Stimulated activated CD8-positive, alpha-beta memory T cell treated with anti-CD3 and anti-CD28 coated beads, Interleukin-4, amount 100 ng/mL, for 48 hours (primary cell): ENCODE measurements at places on chromosomes 5 and 9.
A peak's percentile ranks its signal among the peaks of the same experiment; 100 is the strongest.

DNA sequence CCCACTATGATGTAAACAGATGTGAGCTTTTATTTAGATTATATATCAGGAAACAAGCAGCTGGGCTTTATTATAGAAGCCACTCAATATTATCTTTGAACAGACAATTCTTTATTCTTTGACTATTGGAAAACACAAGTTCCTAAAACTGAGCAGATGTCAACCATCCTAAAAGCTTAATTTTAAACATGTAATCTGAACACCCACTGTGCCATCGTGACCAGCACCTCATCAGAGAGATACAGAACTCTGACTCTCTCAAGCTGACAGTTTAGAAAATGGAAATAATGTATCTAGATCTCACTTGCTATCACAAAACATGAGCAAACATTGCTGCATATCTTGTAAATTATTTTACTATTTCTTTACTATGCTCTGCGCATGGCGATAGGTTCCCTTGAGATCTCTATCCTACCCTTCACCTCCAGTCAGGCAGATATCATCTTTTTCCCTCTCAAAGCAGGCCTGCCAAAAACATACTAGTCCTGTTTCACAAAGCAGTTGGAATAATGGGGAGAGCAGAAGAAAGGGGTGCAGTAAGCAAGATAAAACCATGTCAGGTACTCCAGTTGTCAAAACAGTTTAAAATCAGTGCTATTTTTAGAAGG lies 151.0 kb downstream of the KIAA0825 start:
- DNase-seq, result no peak

DNA sequence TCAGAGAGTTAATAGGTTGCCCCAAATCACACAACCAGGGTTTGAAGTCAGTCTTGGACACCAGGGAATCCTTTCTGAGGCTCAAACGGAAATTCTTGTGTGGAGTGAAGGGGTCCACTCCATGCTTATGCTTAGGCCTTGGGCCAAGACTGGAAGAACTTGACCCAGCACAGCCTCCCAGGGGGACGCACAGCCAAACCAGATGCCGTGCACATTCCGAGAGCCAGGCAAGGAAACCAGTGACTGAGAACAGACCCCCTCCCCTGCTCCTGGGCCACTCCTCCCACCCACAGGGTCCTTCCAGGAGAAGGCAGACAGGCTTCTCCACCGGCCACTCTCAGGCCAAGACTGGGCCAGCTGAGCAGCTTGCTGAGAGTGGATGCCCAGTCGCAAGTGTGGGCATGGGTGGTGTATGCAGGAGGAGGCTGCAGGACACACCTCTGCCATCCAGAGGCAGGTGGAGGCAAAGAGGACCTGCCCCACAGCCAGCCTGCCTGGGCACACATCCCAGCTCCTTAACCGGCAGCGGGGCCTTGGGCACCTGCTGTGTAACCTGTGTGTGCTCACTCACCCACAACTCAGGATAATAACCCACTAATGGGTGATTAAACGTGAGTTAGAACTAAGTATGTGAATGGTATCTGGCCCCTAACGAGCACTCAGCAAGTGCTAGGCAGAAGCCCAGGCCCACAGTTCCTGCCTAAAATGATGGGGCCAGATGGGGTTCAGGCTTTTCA lies 38.0 kb downstream of the NIPAL4 start:
- DNase-seq, result no peak

DNA sequence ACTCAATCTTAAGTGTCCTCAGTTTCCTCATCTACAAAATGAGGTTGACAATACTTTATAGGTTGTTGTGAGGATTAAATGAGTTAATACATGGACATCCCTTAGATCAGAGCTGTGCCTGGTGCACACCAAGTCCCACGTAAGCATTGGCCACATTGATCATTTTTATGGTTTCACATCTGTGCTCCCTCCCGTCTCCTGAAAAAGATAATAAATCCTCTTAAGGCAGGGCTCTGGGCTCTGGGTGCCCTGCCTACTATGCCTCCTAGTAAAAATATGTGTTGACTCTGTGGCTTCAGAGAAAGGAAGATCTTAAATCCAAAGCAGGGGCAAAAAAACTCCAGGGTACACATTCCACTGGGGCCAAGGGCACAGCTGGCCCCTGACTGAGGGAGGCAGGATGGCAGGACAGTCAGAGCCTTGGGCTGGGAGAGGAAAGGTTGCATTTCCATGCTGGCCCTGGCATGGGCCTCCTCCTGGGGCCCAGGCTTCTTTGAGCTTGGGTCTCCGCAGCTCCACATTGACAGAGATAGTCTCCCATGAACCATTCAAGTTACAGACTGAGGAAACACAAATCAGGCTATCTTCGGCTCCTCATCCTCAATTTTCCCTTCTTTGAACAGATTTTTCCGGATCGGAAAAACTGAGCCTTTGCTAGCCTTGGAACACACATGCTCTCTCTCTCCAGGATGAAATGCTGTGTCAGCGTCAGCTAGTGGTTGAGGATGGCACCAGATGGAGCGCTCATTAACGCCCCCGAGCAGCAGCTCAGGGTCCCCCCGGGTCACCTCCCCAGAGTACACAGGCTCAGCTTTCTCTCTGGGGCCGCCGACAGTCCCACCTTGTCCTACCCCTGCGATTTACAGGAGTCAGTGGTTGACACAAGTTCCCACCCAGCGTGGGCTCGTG lies 22.4 kb upstream of the KIF12 start:
- no peak for DNase-seq

DNA sequence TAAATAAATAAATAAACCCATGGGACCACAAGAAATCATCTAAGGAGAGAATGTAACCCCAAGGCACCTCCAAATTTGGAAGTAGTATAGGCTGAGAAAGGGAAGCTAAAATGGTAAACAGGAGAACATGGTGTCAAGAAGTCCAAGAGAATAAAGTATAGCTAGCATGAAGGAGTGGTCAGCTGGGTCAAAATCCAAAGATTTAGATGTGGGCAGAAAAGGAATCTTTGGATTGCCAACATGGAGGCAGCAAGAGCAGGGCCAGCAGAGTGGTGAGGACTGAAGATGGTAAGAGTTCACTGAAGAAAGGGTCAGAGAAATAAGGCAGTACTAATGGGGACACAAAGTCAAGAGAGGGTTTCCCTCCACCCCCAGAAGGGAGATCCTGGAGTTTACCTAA lies 53.0 kb downstream of the TSSK1B start:
- DNase-seq, result no peak

DNA sequence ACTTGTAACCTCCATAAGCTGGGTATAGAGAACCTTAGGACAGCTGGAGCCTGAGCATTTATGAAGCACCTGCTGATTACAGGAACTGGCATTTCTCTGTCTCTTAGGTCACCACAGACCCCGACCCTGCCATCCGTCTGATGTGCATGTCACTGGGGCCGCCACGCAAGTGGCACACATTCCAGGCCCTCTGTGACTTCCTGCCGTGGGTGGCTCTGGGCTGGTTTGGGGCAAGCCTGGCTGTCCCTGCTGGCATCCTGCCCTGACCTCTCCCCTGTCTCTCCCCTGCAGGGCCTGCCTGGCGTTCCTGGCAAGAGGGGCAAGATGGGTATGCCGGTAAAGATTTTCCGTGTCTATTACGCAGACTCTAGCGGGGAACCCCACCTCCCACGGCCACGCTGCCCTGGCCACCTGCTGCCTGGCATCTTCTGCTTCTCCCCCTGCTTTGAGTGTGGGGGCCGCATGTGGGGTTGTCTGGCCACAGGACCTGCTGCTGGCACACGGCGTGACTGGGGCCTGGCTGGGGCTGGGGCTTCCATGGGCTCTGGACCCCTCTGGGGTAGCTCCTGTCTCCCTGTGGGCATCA lies 55.4 kb downstream of the COL27A1 start:
- no peak for DNase-seq

GRCh38 chr5:180644129-180644824 lies 5.1 kb downstream of the FLT4 start:
- no peak for DNase-seq

GRCh38 chr9:127589955-127590370 lies 22.1 kb upstream of the STXBP1 start:
- DNase-seq, result peak; percentile 48

DNA sequence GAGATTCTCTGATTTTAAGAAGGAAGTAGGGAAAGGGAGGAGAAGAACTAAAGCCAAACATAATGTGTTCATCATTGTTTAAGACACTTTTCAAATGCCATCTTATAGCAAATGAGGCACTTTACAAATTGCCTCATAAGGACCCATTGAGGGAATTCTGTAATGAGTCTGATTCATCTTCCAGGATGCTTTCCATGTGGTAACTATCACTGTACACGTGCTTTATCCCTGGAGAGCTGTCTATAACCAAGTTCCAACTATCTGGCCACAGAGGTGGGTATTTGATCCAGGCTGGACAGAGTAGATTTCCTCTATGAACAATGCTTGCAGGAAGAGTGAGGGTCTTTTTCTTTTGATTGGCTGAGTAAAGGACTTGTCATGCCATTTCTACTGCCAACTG lies 183.5 kb upstream of the NFIB start:
- DNase-seq, result no peak

DNA sequence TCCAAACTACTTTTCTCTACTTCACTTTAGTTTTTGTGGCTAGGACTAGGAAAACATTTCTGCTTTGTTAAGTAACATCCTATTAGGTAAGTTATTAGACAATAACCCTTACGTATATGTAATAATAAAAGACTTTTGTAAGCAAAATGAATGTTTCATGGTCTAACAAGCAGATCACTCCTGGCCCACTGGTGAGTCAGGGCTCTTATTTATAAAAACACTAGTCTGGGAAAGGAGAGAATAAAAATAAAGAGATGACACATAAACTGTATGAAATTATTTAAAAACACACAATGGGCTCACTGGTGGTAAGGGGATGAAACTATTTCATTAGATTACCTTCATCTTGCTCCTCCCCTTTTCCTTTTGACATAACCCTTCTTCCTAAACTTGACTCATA lies 2212.2 kb upstream of the ACO1 start:
- DNase-seq, result no peak

DNA sequence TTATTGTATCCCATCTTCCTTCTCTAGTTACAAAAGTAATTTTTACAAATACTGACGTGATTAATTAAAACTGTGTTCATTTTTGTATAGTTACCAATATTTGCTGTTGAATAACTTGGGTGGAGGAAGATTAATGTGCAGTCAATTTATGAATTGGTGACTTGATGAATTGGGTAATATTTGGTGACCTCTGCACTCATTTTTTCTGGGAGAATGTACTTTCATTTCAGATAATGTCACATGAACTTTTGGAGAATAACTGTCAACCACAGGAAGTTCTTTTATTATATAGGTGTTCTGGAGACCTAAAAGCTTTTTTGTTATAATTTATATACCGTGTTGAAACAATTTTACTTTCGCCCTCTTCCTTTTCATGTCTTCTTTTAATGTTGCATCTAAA lies 26.4 kb upstream of the FKTN start:
- no peak for DNase-seq

GRCh38 chr9:27600256-27600655 lies 27.0 kb upstream of the C9orf72 start:
- no peak for DNase-seq

GRCh38 chr5:6728011-6728794 lies 15.0 kb downstream of the TENT4A start:
- peak; percentile 40 for DNase-seq

- no peak for DNase-seq
Observed at GRCh38 chr5:117892360-117892759, 1096.0 kb downstream of the DTWD2 start.

- DNase-seq, result no peak
Observed at GRCh38 chr5:45642370-45642769, 53.8 kb downstream of the HCN1 start.

GRCh38 chr5:45355189-45355992 lies 340.8 kb downstream of the HCN1 start:
- DNase-seq, result no peak

- no peak for DNase-seq
Observed at GRCh38 chr9:15438891-15439290, 16.2 kb downstream of the SNAPC3 start.

DNA sequence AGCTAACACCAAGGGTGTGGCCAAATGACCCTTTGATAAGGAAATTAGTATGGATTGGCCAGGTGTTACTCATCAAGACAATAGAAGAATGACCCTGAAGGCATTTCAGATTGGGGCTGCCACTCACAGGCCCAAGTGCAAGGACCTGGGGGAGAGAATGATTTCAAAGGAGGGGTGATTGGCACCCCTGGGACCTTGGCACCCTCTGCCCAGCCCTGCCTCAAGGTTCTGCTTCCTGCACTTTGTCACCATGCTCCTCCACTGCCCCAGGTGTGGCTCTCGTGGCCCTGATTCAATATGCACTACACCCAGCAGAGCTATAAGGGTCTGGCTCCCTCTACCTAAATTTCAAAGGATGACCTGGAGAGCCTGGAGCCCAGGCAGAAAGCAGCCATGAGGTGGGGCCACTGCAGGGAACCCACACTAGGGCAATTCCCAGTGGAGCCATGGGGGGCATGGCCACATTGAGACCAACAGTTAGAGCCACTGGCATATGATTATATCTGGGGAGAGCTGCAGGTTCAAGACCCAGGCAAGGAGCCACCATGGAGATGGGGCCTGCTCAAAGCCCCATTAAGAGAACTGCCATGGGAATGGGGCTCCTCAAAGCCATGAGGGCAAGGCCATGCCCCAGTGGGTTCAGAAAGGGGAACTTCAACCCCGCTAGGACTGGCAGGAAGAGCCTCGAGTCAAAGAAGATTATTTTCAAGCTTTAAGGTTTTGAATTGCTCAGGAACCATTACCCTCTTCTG lies 93.0 kb downstream of the CEMIP2 start:
- DNase-seq, result no peak

GRCh38 chr9:27977931-27978330 lies 404.6 kb upstream of the C9orf72 start:
- DNase-seq, result no peak

DNA sequence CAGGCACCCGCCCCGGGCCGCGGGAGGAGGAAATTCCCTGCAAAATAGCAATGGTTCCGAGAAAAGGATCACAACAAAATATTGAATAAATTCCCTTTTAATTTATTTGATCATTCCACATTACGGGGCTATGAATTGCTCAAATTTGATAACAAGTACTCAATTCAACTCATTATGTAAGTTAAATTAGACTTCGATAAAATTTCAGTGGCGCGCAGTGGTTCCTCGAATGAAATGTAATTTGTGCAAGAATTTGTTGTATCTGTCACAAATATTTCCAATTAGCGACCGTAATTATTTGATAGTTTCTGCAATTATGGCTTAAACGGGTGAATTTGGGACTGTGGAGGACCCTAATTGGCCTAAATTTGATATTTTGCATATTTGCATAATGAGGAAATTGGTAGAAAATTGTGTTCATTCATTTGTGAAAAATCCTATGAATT lies 76.0 kb upstream of the TBCA start:
- DNase-seq, result no peak

DNA sequence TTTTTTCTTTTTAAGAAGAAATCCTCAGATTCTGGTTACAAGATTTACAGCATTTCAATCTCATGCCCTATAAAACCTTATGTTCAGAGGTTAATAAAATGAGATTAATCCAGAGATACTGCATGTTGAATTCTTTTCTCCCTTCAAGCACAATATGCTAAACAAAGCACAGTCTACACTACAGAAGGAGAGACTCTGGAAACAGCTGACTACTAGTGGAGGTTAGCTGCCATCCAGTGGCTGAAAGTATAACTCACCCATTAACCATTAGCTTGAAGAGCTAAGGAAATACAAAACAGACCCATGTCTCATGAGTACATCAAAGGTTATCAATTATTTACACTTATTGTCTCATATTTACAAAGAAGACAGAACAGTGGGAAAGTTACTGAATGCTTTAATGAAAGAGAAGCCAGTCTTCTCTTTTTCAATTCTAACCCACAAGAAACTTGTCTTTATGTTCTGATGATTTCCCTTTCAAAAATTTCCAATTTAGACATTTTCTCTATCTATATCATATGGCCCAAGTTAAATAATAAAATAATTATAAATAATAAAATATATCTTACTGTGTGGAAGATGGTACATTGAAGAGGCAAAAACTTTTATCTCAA lies 12.7 kb upstream of the DNAH5 start:
- DNase-seq, result no peak

GRCh38 chr5:80764786-80765185 lies 110.0 kb upstream of the DHFR start:
- DNase-seq, result no peak
